ENCODE measurements at places on chromosomes 7 and 10.

DNA sequence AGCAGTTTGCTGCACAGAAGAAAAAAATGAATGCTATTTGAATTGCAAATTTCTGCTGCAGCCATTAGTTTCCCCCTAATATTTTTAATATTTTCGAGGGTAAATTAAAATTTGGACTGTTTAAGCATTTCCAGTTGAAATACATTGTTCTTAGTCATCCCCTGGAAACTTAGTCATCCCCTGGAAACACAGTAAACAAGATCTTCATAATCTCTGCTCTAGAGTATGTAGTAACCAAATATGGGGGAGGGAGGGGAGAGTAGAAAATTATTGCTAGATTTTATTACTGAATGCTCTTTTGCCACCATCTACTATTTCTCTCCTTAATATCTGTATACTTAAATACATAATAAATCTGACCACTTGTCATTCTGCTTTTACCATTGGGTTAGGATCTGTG is 1053.3 kb downstream of the SORCS1 start:
- no peak for DNase-seq

GRCh38 chr7:94600267-94600666 is 55.7 kb downstream of the SGCE start:
- no peak for DNase-seq

DNA sequence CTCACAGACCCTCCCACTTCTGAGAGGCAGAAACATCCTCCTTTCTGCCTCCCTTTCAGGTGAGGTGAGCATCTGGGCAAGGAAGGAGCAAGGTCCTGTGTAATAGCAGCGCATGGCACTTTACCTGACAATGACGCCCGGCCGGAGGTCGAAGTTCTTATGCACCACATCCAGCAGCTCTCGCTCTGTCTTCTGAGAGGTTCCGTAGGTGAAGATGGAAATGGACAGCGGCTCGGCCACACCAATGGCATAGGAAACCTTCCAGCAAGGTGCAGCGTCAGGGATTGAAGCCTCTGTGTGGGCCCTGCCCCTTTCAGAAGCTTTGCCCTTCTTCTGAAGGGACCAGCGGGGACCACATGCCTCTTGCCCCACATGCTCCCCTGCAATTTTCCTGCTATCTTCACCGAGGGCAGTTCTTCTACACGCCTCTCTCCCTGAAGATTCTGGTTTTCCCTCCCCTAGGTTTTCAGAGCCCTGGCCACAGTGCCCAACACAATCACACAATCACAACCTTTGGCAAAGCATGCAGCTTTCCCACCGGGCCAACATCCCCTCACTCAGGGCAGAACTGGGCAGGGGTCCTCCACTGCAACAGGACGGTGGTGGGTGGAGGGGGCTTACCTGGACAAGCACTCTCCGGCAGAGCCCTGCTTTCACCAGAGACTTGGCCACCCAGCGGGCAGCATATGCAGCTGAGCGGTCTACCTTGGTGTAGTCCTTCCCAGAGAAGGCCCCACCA is 14.9 kb downstream of the MAT1A start:
- DNase-seq = no peak

DNA sequence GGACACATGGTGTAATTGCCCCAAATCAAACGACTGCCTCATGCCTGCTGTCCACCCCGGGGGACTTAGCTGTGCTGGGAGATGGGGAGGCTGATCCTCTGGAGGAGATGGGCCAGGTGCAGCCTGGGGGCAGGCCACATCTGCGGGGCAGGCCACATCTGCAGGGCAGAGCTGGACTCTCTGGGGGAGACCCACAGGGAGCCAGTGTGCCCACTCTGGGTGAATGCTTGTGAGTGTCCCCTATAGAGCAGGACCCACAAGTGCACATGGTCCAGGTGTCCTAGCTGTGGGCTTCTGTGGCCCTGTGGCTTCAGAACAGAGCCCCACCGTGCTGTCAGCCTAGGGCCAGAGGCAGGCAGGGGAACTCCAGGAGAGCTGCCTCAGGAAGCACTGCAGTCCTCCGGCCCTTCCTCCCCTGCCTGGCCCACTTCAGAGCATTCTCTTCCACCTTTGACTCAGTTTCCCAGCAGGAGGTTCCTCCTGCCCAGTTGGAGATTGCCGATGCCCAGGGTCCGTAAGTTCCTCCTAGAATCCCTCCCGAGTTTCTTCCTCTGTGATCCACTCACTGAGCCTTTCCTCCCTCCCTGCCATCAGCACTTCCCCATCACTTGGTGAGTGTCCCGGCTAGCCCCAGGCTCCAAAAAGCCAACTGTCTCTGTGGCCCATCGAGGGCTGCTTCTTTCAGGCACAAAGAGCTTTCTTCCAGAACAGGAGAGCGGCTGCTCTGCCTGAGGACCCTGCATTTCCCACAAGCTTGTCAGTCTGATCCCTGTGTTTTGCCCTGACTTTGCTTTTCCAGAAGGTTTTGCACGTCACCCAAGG is 50.3 kb downstream of the ADCYAP1R1 start:
- no peak for DNase-seq

GRCh38 chr10:78337016-78337415 is 303.4 kb downstream of the RPS24 start:
- DNase-seq = no peak

GRCh38 chr10:43591303-43591904 is 14.8 kb upstream of the ZNF485 start:
- DNase-seq = no peak

GRCh38 chr7:86939197-86939814 is 120.1 kb downstream of the ELAPOR2 start:
- DNase-seq = peak; percentile 41

DNA sequence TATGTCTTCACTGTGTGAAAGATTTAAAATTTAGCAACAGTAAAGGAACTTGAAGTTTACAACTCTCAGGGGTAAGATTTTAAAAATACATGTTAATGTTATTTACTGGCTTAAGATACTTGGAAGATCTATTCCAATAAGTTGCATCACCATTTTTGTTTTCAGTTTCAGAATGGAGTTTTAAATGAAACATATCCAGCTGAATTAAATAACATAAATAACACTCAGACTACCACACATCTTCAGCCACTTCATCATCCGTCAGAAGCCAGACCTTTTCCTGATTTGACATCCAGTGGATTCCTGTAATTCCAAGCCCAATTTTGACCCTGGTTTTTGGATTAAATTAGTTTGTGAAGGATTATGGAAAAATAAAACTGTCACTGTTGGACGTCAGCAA is 44.3 kb downstream of the AHR start:
- DNase-seq = no peak

DNA sequence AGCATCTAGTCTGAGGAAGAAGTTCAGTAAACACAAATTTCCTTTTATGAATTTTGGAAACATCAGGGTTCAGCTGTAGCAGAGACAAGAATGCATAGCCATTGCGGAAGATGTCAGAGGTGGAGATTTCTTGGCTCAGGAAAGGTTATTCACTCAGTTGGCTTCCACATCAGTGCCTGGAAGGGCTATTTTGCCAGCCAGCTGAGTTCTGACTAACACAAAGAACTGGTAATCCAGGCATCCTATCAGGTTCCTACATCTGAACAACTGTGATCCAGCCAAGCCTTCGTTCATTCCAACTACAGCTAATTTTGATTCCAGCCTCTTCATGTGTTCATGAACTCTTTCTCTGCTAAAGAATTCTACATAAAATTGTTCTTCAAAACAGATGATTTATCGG is 965.6 kb downstream of the XPNPEP1 start:
- DNase-seq = no peak

- DNase-seq = no peak
These were observed 127.5 kb downstream of the SNX10 start for GRCh38 chr7:26419198-26419597.

- no peak for DNase-seq
These were observed 63.7 kb downstream of the TSPAN12 start for GRCh38 chr7:120794106-120794729.

DNA sequence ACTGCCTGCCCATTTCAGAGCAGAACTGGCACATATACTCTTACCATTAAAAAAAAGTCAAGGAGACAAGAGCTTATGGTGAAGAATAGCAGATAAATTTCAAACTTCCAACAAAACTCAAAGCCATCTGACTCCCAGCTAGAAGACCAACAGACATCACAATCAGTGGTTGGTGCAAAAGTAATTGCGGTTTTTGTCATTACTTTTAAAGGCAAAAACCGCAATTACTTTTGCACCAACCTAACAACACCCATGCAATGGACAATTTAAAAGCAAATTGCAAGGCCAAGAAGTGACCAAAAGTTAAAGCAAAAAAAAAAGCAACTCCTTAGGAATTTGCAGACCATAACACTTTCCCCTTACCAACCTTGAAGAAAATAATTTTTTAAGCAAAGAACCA is 18.8 kb downstream of the GLI3 start:
- no peak for DNase-seq

DNA sequence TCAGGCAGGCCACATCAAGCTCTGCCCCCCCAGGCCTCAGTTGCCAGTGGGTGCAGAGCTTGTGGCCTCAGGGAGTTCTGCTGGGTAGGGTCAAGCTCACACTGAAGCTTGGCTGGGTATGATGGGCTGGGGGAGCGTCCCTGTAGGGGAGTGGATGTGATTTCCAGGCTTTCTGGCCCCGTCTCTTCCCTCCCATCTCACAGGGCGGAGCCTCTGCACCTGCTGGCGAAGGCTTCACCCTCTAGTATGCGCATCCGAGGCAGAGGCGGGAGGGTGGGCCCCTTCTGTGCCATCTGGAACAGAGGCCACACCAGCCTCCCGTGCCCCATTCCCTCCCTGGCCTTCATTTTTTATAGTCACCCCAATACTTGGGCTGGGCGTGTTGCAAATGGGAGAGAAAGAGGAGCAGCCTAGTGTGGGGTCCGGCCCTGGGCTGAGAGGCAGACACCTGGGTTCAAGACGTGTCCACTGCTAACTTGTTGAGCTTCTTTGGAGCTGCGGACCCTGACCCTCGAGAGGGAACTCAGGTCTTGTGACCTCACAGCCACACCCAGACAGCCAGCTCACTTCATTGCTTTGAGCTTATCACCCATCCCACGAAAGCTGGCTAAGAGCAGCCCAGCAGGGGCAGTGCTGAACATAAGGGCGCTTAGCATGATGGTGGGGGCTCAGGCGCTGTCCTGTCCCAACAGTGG is 2.3 kb downstream of the AQP1 start:
- no peak for DNase-seq

GRCh38 chr10:1776127-1776662 is 38.9 kb upstream of the ADARB2 start:
- DNase-seq = no peak

GRCh38 chr7:47336472-47337425 is 245.2 kb downstream of the TNS3 start:
- no peak for DNase-seq

DNA sequence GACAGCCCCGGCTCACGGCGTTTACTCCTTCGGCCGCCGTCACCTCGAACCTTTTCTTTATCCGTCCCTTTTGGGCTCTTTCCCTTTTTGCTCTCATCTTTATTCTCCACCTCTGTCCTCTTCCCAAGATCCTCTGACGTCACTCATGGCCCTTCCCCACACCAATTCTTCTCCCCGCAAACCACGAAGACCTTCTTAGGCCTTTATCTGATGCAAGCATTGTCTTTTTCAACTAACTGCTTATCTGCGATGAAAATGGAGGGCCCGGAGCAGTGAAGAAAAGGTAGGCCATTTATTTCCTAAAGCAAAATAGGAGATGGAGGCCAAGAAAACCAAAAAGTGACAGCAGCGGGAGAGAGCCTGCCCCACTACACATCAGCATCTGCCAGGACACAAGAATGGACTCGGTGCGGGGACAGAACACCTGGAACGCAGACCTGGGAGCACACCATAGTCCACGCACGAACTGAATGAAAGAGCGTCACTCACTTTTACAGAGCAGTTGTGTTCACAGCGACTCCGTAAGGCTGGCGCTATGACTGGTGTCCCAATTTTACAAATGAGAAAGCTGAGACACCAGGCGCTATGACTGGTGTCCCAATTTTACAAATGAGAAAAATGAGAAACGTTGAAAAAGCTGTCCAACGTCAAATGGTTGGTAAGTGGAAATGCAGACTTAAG is 45.3 kb downstream of the ZNF777 start:
- DNase-seq = no peak

DNA sequence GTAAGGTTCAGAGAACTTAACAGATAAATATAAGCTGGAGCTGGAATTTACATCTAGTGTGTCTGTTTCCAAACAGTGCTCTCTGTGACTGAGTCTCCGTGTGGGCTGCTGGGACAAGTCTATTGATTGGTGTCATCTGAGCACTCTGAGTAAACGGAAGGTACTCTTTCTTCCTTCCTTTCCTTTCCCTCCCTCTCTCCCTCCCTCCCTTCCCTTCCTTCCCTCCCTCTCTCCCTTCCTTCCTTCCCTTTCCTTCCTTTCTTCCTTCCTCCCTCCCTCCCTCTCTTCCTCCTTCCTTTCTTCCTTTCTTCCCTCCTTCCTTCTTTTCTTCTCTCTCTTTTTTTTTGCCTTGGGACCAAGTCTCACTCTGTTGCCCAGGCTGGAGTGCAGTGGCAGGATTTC is 61.8 kb downstream of the ANKRD61 start:
- DNase-seq = no peak

DNA sequence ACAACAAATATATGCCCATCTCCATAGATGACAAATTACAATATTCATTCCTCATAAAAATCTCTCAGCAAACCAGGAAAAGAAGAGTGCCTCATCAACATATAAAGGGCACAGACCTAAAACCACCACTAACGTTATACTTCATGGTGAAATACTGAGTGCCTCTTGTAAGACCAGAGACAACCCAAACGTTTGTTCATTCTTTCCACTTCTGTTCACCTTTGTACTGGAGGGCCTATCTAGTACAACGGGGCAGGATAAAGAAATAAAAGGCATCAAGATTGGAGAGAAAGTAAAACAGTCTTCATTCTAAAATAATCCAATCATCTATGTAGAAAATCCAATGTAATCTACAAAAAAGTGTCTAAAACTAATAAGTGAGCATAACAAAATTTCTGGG is 79.1 kb downstream of the LARP4B start:
- no peak for DNase-seq

GRCh38 chr7:607938-608337 is 88.3 kb upstream of the PDGFA start:
- no peak for DNase-seq

- no peak for DNase-seq
These were observed 5.4 kb downstream of the LOXL4 start for GRCh38 chr10:98262571-98262970.

GRCh38 chr7:28029051-28029450 is 151.5 kb downstream of the JAZF1 start:
- DNase-seq = no peak

DNA sequence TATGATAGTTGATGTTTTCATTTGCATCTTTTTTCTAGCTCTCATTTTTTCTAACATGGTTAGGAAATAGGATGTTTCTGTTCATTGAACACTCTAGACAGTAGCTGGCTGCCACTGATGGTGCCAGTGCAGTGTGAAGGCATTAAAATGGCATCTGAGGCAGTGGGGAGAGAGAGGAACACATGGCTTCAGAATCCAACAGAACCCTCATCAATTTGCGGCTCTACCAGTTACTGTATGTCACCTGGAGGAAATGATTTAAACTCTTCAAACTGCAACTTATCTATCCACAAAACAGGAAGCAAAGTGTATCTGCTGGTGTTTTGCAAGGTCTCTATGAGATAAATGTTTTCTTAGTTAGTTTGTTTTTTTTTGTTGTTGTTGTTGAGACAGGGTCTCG is 305.2 kb upstream of the PRKCQ start:
- no peak for DNase-seq

Data from stimulated activated CD4-positive, alpha-beta T cell treated with anti-CD3 and anti-CD28 coated beads, Interleukin-2, amount 100 ng/mL, for 4 hours (primary cell).